ENCODE measurements at places on chromosomes 2 and 18.

DNA sequence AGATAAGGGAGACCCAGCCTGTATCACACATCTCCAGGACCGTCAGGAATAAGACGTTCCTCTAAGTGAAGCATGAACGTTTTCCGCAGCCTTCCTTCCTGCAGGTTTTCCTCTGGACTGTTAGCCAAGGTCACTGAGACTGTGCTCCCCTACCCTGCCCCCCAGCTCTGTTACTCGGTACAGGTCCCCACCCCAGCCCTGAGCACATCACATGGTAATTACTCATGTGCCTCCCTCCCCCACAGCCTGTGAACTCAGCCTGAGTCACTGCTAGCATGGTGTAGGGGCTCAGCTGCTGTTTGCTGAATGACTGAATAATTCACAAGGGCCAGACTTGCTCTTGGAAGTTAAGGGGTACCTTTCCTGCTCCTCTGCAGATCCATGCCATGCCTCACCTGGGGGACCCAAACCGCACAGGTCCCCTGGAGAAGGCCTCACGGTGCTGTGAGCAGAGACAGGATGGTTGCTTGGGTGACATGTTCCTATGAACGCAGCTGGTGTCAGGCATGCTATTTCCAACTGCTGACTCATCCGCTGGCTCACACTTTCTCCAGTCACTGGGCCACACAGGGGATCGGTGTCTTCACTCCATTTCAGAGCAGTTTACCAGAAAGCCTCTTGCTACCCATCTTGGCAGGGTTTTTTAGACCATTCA lies 88.2 kb downstream of the PLB1 start:
- peak; percentile 50 for DNase-seq

DNA sequence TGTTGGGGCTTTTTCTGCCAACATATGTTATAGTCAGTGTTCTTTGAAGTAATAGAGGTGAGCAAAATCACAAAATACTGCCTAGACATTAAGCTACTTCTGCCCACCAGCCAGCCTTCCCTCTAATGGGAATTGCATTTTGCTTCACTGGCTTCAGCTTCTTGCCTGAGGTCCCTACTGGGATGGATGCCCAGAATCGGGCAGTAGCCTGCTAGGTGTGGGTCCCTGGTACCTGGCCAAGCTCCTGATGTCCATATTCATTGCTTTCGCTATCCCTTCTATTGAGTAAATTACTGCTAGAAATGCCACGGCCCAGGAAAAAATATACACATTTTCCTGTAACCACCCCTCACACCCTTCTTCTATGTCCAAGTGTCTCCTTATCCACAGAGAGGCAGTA lies 27.0 kb downstream of the CRYGD start:
- no peak for DNase-seq

DNA sequence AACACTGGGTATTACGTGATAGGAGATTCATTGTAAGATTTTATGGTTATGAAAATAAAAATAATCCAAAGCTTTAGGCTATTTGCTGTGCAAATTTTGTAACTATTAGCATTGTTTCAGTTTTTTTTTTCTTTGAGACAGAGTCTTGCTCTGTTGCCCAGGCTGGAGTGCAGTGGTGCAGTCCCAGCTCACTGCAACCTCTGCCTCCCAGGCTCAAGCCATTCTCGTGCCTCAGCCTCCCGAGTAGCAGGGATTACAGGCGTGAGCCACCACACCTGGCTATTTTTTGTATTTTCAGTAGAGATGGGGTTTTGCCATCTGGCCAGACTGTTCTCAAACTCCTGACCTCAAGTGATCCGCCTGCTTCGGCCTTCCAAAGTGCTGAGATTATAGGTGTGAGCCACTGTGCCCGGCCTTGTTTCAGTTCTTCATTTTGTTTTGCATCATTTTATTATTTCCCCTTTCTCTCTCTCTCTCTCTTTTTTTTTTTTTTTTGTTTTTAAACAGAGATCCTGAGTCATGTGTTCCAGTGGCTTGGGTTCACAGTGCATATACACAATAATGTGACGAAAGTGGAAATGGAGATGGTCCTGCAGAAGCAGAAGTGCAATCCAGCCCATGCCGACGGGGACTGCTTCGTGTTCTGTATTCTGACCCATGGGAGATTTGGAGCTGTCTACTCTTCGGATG lies 25.8 kb downstream of the CASP10 start:
- no peak for DNase-seq

- no peak for DNase-seq
Measured at GRCh38 chr2:223944166-223944702, 901 bp downstream of the WDFY1 start.

GRCh38 chr2:42675815-42676214 lies 88.1 kb downstream of the OXER1 start:
- DNase-seq = no peak

GRCh38 chr18:14026199-14026598 lies 106.0 kb downstream of the ZNF519 start:
- no peak for DNase-seq

- no peak for DNase-seq
Measured at GRCh38 chr2:23696752-23697045, 230.2 kb downstream of the ATAD2B start.

GRCh38 chr2:214156971-214157370 lies 253.9 kb upstream of the VWC2L start:
- no peak for DNase-seq

DNA sequence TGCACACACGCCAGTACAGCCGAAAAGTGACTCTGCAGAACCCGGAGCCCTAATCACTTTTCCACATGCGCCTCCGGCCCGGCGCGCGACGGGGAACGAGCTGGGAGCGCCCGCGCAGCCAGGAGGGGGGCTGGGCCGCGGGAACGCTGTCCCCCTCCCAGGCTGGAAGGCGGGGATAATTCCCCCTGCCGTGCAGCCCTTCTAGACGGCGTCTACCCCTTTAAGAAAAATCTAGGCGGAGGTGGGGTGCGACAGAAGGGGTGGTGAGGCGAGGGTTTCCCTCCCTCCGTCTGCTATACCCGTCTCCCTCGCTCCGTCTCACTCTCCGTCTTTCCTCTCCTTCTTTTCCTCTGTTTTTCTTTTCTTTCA lies 2.4 kb downstream of the CYP26B1 start:
- DNase-seq = no peak
